ENCODE measurements at places on chromosomes 5 and 9.

DNA sequence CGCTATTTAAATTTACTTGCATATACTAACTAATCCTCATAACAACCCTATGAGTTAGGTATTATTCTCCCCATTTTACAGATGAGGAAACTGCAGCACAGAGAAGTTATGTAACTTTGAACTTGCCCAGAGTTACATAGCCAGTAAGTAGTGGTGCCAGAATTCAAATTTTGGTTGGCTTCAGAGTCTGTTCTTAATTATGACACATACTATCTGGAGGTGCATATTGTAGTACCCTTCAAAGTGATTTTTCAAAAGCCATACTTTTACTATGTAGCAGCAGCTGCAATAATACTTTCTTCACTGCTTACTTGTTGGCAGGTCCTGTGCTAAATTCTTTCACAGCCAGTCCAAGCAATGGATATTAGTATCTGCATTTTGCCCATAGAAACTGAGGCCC is 16.4 kb downstream of the MAN2A1 start:
- no peak for DNase-seq

- DNase-seq: no peak
Measured at GRCh38 chr9:25418974-25419373, 259.3 kb downstream of the TUSC1 start.

GRCh38 chr5:159469496-159470372 is 139.4 kb upstream of the IL12B start:
- peak; percentile 4 for DNase-seq

DNA sequence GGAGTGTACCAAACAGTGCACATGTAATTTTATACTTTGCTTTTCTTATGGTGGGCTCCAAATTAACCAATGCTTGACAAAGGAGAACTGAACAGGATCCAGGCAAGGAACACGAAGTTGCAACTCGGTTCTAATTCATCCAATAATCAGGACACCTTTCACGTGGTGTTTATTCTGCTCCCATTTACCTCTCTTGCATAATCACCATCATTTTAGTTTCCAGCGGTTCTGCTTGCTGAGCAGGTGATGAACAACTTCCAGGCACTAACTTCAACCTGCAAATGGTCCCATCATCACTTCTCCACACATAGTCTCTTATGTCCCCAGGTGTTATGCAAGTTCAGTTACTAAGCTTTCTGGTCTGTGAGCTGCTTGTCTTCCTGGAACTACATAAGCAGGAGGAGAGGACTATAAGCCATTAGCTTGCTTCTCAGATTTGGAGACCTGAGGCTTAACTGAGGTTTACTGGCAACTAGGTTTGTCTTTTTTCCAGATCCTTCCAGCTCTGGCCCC is 326.8 kb upstream of the SLC30A5 start:
- DNase-seq: no peak

DNA sequence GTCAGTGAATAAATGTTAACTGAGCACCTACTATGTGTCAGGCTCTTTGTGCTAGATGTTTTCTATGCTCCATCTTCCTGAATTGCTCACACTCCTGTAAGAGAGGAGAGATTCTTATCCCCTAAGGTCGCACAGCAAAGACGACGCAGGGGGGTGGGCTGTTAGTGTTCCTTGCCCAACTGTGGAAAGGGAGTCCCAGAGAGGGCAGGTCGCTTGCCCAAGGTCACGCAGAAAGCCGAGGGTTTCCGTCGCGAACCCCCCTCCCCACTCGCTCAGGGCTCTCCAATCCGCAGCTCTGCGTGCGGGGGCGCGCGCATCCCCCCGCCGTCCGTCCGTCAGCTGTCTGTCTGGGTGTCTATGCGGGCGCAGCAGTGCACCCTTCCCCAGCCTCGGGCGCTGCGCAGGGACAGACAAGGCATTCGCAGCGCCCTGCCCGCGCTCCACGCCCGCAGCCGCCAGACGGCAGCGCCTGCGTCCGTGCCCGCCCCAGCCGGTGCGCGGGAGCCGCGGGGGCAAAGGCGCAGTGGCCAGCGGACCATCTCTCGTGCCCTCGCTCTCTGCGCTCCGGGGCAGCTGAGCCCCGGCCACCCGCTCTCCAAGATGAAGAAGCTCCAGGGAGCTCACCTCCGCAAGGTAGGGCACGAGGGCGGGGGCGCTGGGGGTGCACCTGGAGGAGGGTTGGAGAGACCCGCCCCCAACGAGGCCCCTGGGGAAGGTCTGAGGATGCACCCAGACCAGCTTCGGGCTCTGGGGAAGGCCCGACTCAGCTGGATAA is at the start of gene SLC6A7:
Gene SLC6A7, plus strand, starts transcription at position 335 of the 775 bp plus-strand sequence. Its CDS starts 266 bp downstream, at position 601.
- DNase-seq: no peak

DNA sequence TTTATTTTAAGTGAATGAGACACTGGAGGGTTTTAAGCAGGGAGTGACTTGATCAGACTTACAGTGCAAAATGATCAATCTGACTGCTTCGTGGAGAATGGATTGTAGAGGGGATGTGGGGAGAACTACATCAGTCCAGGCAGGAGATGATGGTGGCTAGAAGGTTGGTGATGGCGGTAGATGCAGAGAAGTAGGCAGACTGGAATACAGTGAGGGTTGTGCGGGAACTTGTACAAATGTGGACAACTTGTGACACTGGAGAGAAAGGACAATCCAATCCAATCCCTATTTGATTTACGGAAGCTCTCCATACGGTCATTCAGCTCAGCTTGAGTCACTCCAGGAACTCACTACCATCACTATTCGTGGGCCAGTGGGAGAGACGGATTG is 593 bp downstream of the TIGD6 start:
- DNase-seq: no peak

- DNase-seq: no peak
Measured at GRCh38 chr9:129400971-129401622, 219.8 kb downstream of the C9orf50 start.

GRCh38 chr9:32382565-32383320 is 1.7 kb upstream of the ACO1 start:
- DNase-seq: no peak

DNA sequence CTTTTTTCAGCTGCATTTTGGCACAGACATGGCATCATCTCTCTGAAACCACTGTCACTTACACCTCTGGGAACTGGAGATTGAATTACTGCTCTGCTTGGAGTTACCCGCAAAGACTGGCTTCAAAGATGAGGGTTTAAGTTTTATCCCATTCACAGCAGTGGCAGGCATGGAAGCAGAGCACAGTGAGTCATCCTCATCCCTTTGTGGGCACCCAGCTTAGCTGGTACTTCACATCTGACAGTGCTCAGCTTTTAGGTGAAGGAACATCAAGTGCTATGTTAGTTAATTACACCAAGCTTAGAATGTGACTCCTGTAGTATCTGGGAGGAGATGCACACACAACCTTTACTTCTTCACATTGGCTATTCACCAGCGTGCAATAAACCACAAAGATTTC is 24.8 kb upstream of the ALDH1A1 start:
- DNase-seq: no peak

DNA sequence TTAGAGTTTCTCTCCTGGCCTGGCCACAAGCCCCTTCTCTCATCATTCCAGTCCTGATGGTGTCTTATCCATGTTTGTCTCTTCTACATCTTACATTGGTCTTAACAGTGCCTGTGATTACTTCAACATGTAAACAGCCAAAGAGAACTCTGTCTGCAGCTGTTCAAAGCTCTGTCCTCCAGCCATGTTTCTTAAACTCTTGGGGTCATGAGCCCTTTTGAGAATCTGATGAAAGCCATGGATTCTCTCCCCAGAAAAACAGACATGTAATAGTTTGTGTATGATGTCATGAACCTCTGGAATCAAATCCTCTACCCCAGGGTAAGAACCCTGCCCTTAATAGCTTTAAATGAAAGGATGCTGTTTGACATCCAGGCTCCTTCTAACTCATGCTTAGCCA is 30.1 kb downstream of the MAMDC2 start:
- DNase-seq: no peak

- DNase-seq: no peak
Measured at GRCh38 chr5:41527201-41527779, 16.9 kb upstream of the PLCXD3 start.

- DNase-seq: no peak
Measured at GRCh38 chr9:76459694-76460635, 983 bp downstream of the GCNT1 start.

DNA sequence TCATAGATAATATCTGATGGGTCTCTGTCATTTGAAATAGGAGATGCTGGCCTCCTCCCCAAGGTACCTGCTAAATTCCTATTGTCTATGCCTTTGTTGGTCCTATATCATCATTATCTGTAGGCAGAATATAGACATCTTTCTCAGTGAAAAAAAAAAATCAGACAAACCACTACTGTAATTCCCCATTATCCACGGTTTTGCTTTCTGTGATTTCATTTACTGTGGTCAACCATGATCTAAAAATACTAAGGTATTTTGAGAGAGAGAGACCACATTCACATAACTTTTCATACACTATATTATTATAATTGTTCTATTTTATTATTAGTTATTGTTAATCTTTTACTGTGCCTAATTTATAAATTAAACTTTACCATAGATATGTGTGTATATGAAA is 122.5 kb downstream of the INVS start:
- no peak for DNase-seq

DNA sequence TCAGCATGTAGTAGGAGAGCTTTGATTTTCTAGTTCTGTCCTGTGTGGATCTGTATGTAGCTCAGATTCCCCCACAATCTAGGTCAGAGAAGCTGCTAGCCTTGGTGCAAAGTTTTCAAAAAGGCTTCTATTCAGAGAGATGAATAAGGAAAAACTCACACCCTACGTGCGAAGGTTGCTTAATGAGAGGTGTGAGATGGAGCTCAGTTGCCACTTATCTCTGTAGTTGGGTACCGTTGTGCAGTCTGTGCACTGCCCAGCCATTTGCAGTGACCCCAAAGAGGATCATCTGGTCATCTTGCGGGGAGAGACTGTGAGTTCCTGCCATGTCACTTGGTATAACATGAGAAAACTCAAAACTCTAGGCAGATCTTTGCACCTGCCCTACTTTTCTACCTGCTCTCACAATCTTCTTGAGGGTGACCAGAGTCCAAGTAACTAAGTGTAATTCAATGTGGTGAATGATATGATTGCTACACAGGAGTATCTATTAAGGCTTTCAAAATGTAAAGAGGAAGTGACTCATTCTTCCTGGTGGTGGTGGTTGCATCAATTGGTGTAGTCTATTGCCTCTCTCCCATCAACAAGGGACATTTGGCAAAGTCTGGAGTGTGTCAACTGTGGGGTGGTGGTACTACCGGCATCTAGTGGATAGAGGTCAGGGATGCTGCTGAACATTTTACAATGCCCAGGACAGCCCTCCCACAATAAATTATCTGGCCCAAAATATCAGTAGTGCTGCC is 65.2 kb downstream of the TMC1 start:
- DNase-seq: no peak

DNA sequence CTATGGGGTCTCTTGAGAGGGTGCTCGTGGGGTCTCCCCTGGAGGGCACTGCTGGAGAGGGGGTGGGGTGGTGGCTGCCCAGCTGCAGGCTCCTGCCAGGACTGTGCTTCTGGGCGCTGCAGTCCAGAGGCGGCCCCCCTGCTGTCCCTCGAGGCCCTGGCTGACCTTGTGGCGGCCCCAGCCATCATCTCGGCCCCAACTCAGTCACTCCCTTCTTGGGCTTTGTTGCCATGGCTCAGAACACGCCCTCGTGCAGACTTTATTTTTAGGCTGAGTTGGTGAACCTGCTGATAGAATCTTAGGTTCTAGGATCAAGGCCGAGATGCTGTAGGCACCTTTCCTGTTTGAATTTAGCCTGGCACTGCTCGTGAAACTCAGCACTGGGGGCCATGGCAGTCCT is 22.8 kb downstream of the FBXW5 start:
- no peak for DNase-seq

DNA sequence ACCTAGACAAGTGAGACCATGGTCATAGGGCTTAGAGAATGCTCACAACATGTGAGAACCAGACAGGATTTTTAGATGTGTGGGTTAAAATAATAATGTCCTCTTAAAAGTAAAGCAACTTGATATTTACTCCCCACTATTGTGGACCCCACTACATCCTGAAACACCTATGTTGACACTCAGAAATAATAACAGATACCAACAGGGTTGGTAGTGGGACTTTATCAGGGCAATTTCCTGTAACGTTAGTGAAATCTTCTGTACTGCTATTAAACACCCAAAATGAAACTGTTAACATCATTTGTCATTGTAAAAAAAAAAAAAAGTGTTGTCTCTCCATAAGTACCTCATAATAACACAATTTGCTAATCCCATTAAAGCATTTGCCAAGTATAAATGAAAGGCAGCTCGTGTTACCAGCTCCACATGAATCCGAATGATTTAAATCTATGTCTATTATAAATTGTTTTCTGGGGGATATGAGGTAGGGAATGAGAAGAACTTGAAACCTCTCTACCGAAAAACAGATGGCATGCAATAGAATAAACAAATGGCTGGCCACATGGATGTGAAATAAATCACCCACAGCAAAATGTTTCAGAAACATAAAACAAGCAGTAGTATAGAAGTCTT is 285.9 kb downstream of the ARHGEF28 start:
- no peak for DNase-seq

DNA sequence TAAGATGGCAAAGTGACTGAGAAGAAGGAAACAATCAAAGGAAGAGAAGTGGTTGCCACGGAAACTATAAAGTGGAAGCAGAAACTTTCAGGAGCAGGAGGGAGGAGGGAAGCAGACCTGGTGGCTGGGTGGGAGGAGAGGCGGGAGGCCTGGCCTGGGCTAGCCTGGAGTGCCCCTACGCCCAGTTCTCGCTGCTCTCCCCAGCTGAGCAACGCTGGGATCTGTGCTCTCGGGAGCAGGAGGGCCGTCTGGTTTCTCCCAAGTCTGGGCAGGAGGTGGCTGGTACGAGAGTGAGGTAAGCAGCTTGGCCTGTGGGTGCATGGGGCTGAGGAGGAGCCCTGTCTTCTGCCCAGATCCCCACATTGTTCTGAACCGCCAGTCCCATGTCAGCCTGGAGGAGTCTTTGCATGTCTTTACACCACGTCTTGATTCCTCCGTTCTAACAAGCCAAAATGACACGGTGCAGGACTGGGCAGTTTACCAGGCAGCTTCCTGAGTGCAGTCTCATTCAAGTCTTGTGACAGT is 15.0 kb upstream of the DAB2IP start:
- no peak for DNase-seq

- DNase-seq: no peak
Measured at GRCh38 chr5:67378256-67378655, 181.7 kb upstream of the CD180 start.

DNA sequence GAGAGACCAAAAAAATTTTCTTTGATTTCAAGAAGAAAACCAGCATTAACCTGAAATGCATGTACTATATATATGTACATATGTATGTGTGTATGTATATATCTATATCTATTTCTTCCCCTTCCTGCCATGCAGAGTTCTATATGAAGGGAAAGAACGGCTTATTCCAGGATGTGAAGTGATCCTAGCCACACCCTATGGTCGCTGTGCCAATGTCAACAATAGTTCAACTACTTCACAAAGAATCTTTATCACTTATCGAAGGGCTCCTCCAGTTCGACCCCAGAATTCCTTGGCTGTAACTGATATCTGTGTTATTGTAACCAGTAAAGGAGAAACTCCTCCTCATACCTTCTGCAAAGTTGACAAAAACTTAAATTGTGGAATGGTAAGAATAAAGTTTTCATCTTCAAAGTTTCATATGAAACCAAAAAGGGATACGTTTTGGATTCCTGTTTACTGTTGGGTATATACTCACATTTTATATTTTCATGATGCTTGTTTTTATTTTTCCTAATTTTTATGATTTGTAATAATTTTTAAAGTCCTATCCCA is 56.2 kb downstream of the DENND4C start:
- DNase-seq: no peak
